Fibroblast of skin of left biceps (primary cell): ENCODE measurements at places on chromosomes 2 and 18.

GRCh38 chr2:102278720-102279390 lies 32.5 kb upstream of the IL1RL1 start:
- no peak for DNase-seq

DNA sequence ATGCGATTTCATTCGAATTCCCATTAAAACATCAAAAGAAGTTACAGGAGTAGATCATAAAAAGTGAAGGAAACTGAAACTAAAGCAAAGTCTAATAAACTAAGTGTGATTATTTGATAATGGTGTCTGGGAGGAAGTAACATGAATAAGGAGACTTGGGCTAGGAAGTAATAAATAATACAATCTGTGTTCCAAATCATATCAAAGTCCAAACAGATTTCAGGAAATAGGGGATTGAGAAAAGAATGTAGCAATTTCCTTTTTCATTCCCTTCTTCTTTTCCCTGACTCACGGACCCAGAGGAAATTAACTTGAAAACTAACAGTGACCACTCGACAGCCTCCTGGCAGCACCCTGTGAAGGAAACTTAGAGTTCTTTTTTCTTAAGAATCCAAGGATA lies 758.4 kb upstream of the GCFC2 start:
- no peak for DNase-seq

- no peak for DNase-seq
Observed at GRCh38 chr2:42012137-42012536, 35.7 kb upstream of the PKDCC start.

GRCh38 chr18:9792565-9793245 lies 84.6 kb downstream of the RAB31 start:
- DNase-seq: no peak

DNA sequence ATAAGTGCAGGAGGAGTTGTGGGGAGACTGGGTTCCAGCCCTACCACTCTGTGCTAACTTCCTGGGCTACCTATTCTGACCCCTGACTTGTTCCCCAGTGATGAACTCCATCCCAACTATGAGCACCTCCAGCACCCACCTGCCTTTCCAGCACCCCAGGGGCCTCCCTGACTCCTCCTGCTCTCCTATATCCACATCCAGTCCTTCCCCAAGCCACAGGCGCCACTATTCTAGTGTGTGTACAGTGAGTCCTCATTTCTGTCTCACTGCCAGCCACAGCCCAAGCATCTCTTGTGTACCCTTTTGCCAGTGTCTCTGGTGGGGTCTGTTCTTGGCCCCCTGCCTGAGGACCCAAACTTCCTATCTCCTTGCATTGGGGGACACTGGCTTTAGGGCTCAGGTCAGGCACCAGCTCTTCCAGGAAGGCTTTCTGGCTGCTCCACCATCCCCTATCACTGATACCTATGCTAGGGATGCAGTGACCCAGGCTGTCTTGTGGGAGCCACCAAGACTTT lies 145.2 kb downstream of the INHBB start:
- DNase-seq: no peak

DNA sequence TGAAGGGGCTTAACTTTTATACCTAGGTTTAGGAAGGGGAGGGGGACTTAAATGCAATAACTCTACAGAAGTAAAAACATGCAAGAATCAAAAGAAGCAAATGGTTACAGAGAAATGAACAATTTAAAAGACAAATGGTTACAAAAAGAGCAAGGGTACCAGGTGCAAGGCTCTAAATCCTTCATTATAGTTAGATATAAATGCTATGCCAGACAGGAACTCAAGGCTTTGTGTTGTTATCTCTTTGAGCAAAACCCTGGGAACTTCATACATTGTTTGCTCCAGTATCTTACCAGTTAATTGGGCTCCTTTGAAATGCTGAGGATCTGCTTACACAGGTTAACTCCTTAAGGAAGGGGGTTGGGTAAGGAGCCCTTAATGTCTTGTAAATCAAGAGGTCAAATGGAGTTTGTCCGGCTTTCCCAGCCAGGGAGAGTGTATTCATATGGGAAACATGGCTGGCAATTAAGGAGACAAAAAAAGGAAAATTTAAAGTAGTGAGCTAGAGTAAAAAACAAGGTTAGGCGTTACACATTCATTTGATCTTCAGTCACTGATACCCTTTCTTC lies 347.5 kb downstream of the CELF4 start:
- no peak for DNase-seq

GRCh38 chr18:5600378-5601071 lies 56.7 kb upstream of the EPB41L3 start:
- no peak for DNase-seq

DNA sequence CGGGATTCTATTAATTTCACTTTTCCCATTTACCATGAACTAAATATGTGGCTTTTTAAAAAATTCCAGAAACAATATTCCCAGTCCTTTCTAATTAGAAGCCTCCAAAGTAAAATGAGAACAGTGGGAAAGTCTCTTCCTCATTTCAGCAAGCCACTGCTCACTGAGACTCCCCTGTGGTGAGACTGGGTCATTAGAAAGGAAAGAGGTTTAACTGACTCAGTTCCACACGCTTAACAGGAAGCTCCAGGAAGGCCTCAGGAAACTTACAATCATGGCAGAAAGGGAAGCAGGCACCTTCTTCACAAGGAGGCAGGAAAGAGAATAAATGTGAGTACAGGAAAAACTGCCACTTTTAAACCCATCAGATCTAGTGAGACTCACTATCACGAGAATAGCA lies 258.9 kb upstream of the CHAC2 start:
- DNase-seq: no peak

- DNase-seq: no peak
Observed at GRCh38 chr2:28622101-28622499, 126.2 kb downstream of the PLB1 start.

- no peak for DNase-seq
Observed at GRCh38 chr2:184558713-184559464, 39.4 kb upstream of the ZNF804A start.

DNA sequence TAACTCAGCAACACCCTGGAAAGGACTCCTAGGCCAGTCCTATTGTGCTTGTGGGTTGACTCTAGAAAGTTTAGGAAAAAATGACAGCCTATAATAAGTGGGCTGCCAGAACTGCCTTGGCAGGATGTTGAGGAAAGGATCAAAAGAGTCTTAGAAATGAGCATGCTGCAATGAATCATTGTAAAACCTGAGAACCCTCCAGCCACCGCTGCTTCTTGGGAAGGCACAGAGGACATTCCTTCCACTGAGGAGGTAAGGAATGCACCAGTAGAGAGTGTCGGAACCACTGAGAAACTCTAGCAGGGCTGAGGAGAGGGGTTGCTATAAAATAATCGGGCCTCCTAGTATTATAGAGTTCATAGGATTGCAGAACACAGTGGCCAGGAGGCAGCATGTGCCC lies 146.7 kb upstream of the SMIM21 start:
- no peak for DNase-seq

GRCh38 chr18:75317703-75318102 lies 107.1 kb downstream of the TSHZ1 start:
- no peak for DNase-seq

DNA sequence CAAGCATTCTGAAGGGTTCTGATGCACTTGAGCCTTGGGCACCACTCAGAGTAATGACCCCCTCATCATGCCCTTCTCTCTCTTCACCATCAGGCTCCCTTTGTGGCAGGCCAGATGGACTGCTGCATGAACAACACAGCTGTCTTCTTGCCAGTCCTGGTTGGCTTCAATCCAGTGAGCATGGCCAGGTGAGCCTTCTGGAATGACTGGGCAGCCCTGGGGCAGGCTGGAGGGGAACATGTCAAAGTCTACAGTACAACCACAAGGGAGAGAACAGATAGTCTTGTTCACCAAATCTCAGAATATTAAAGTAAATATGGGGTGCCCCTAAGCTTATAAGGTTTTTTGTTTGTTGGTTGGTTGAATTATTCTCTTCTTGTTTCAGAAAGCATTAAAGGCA lies 4.4 kb downstream of the GCKR start:
- no peak for DNase-seq
